GF-D8 (cell line): ENCODE measurements at places on chromosomes 11 and 22.

- no peak for DNase-seq
Measured at GRCh38 chr22:46043339-46043738, 66.4 kb upstream of the WNT7B start.

DNA sequence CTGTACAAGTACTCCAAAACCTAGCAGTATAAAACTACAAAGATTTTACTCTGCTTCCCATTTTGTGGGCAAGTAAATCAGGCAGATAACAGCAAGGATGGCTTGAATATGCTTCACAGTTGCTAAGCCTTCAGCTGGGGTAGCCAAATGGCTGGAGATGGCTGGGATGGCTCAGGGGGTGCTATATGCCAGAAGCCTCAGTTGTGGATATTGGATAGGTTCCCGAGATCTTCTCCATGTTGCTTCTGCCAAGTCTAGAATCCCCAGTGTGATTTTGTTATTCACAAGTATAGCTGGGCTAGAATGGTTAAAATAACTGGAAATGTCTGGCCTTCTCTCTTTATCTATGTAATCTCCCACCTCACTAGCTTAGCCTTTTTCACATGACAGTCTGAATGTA is 472.3 kb upstream of the ARHGAP42 start:
- no peak for DNase-seq

DNA sequence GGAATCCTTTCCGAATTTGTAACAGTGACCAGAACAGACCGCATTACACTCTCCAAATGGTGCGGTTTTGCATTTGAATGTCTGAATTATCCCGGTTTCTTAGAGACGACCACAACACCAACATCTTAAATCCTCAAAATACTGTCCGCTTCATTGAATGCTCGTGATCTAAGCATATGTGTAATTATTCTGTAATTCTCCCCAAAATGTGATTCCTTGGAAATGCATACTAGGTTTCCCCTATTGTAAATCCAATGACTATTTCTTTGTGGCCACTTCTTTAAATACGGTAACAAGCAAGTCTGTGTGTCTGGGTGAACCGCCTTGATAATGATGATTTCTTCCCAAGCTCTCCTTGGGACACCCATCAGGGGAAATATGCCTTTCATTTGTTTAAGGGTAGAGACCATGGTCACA is 87.3 kb upstream of the DBX1 start:
- no peak for DNase-seq

DNA sequence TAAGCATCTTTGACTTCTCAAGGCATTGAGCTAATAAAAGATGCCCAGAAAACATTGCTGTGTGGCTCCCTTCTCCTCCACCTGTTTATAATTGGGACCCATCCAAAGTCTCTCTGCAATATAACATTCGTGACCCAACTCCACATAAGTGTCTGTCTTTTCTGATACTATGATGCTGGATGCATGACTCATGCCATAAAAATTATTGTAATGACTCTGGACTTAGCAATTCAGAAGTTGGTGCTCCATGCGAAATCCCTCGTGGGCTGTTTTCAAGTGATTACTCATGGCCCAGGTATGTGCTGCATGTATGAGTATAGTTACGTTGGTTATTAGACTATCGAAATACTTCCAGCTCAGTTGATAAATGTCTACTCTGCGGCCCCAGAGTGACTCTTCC is 11.7 kb downstream of the FJX1 start:
- DNase-seq: no peak

- no peak for DNase-seq
Measured at GRCh38 chr11:47189100-47189834, 3.0 kb upstream of the PACSIN3 start.

DNA sequence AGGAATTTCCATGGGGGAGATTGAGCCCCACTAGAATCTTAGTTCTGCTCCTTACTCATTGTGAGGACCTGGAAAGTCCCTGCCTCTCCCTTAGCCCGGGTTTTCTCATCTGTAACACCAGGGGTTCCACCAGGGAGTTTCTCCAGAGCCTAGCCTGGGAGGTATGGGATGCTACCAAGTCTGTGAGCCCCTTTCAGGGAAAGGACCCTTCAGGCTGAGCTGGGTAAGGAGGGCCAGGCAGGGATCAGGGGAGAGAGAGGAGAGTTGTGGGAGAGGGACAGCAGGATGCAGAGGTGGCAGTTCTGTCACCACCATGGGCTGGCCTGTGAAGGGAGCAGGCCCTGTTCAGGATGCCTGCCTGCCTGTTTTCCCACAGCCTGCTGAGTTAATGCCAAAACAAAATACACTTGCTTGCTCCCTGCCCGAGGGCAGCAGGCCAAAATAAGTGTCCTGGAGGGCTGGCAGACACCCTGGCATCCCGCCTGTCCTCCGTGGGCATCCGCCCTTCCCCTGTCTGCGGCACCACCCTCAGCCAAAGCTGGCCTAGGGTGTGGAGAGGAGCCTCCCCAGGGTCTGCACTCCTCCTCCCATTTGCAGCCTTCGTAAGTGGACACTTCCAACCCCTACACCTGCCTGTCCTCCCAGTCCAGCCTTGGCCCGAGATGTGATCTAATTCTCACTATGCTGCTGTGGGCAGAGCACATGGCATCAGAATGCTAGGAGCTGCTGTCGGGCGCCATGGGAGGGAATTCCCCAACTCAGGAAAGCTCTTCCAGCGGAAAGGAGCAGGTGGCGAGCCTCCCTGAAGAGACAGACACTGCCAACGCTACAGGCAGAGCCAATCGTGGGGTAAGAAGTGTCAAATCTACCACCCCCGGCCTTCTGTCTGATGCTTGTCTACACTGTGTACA is 5.9 kb upstream of the FCHSD2 start:
- no peak for DNase-seq

DNA sequence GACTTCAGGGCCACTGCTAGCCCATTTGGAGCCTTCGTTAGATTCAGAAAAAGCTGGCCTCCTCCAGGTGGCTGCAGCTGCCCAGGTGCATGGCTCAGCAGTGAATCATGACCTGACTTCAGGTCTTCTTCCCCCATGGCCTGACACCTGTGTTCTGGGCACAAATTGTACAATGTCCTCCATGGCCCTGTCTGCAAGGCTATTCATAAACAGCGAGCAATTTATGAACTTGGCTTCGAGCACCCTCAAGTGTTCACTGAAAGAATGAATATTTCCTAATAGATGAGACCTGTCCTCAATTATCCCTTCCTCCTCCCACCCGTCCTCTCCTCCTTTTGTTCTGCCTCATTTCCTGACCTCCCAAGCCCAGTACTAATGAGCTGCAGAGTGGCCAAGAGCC is 12.2 kb upstream of the VPS37C start:
- no peak for DNase-seq

DNA sequence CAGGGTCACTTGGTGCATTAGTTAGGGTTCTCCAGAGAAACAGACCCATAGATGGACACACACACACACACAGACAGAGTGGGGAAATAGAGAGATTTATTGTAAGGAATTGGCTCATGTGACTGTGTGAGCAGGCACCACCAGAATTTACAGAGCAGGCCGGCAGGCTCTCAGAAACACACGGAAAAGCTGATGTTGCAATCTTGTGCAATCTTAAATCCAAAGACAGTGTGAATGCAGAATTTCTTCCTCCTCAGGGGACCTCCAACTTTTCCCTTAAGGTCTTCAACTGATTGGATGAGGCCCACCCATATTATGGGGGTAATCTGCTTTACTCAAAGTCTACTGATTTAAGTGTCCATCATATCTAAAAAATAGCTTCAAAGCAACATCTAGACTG is 49.8 kb downstream of the APIP start:
- no peak for DNase-seq

DNA sequence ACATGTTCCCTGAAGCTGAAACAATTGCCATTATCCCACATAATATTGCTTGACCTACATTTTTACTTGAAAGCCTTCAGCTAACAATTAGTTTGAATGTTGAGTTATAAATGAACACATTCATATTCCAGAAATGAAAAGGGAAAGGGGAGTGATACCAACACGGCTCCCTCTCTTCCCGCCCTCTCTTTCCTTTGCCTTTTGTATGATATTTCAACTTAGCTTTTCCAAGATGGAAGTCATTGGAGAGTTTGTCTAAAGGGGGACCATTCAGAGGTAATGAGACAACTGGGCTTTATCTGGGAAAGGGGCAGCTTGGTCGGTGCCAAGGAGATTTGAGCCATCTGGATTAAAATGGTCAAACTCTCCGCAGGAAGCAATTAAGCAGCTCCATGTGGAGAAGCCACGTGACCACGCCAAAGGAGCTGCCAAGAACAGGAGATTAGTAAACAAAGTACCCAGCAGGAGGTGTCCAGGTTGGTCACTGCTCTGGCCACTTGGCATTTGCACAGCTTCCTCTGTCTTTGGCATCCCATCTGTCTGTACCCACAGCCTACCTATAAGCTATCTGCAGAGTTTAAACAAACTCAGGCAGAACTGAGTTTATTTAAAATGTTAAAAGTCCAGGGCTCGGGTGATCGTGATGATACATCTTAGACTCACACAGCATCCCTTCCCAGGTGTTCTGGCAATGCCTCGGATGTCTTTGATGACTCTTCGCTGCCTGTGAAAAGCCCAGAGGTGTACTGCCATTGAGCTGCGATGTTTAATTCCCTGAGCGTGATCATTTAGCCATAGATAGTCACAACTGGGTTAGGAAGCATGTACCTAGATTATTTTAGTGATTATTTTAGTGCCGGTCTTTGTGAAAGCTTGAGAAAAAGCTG is 735.9 kb downstream of the NTM start:
- DNase-seq: no peak

DNA sequence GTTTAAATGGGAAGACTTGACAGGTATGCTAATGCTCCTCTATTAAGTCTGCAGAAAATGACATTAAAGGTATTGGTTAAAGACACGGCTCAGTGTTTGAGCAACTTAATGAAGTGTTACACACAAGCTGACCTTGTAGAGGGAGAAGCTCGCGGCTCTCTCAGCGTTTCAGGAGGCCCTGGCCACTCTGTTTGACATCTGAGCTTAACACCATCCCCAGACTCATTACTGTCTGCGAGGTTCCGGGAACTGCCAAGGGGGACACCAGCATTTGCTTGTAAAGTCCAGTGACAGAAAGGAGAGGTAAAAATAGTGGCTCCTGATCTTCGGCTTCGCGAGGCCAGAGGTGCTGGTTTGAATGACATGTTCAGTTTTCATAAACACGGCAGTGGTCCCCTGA is 540.7 kb upstream of the CADM1 start:
- no peak for DNase-seq

GRCh38 chr11:114074546-114075343 is 15.2 kb downstream of the ZBTB16 start:
- no peak for DNase-seq

- DNase-seq: no peak
Measured at GRCh38 chr22:39289533-39289932, 29.9 kb downstream of the RPL3 start.

GRCh38 chr11:63445720-63446119 is 45.2 kb downstream of the PLAAT5 start:
- DNase-seq: no peak

GRCh38 chr11:133041928-133042882 is 490.1 kb downstream of the OPCML start:
- no peak for DNase-seq

DNA sequence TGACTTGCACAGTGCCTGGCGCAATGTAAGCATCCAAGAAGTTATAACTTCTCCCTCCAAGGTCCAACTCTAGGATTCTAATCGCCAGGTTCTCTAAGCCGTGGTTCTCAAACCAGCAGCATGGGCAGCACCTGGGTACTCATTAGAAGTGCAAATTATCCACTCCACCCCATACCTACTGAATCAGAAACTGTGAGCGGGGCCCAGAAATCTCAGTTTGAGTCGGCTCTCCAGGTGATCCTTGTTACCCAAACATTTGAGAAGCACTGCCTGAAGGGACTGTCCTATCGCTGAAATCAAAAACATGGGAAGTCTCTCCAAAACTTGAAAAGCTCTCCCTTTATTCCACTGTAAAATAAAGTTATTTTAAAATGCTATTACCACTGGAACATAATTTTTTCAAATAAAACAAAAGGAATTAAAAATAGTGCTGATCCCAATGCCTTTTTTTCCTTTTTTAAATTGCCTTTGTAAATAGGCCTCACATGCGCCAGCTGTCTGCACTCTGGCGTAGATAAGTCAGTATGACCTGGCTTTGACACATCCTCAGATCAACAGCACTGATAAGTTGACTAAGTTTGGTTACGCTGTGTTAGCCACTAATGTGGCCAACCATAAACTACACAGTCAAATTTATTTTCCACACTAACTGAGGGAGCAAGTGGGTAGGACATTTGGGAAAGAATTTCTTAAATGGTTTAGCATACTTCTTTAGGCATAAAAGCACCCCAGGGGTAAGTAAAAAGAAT is 8.4 kb upstream of the CTR9 start:
- no peak for DNase-seq

DNA sequence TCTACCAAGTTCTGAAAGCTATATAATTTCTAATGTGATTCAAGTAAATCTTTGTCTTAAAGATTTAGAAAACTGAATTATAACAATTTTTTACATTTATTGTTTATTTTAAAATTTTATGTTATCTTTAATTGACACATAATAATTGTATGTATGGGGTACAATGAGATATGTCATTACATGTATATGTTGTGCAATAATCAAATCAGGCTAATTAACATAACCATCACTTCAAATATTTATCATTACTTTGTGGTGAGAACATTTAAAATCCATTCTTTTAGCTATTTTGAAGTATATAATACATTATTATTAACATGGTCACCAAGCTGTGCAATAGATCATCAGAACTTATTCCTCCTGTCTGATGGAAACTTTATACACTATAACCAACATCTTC is 181.1 kb downstream of the DDX10 start:
- no peak for DNase-seq

GRCh38 chr11:82405421-82405820 is 328.2 kb downstream of the FAM181B start:
- no peak for DNase-seq

DNA sequence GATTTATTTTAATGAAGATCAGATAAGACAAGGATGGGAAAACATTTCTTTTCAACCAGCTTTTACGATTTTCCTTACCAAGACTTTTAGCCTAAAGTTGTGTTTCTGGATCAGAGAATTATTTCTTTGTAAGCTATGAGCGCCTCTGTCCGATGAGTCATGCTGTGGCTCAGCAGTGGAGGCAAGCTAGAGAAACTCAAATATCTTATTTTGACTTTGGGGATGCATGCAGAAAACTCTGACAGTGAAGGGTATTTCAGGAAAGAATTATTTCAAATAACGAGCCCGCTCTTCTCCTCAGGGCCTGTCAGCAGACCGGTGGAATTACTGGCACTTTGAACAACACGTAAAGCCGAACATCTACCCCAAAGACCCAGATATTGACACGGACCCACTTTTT is 77.9 kb upstream of the OR5AK2 start:
- no peak for DNase-seq

GRCh38 chr11:48033918-48034341 is 53.6 kb downstream of the PTPRJ start:
- peak; percentile 34 for DNase-seq

- DNase-seq: no peak
Measured at GRCh38 chr22:40340044-40340443, 6.3 kb upstream of the ADSL start.

GRCh38 chr22:36324414-36324813 is 63.4 kb downstream of the MYH9 start:
- DNase-seq: no peak

- peak; percentile 92 for DNase-seq
Measured at GRCh38 chr11:63681321-63682065, at the start of gene RTN3. Gene RTN3, plus strand, starts transcription at chr11:63681500. Its CDS starts 137 bp downstream, at chr11:63681637.
